ENCODE measurements at places on chromosomes 12 and 14. TPM values are rescaled to one million over a fixed set of nuclear protein-coding genes. Genes with fewer than 3 reads are reported as not detected.

The PRR4 gene
- 6.1 TPM for total RNA-seq

DNA sequence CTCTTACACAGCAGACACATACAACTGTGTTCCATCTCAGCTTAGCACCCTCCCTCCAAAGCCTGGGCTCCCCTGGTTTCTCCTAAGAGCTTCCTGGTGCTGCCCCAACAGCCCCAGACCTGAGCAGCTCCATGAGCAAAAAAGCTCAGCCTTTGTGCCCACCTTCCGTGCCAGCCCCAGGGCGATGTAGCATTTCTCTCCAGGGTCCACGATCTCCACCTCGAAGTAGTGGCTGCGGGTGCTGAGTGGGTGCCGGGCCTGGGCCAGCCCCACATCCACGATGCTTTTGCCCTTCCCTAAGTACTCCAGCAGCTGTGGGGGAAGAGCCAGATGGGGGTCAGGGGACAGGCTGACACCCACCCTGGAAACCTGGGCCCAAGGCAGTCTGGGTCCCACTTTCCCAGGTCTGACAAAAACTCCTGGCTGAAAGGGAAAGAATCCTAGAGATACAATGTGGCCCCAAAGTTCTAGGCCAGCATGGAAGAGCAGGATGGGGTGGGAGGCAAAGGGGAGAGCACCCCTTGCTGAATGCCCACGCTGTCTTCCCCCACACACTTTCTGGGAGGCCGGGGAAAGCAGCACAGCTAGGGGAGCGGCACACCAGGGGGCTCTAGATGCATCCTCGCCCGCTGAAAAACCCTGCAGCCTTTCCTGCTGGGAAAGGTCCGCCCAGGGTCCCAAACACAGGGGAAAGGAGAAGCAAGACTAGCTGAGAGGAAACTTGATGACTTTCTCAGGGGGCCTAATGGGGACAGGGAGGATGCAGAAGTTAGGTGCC is 11.0 kb downstream of the SPRYD3 start:
- no peak for DNase-seq

- no peak for DNase-seq
Measured at GRCh38 chr12:45773747-45774146, 44.2 kb downstream of the ARID2 start.

DNA sequence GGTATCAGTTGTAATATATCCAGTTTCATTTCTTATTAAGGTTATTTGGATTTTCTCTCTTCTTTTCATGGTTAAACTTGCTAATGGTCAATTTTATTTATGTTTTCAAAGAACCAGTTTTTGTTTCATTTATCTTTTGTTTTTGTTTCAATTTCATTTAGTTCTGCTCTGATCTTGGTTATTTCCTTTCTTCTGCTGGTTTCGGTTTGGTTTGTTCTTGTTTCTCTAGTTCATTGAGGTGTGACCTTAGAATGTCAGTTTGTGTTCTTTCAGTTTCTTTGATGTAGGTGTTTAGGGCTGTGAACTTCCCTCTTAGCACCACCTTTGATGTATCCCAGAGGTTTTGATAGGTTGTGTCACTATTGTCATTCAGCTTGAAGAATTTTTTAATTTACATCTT is 145.6 kb upstream of the SLCO1B1 start:
- DNase-seq, result no peak

DNA sequence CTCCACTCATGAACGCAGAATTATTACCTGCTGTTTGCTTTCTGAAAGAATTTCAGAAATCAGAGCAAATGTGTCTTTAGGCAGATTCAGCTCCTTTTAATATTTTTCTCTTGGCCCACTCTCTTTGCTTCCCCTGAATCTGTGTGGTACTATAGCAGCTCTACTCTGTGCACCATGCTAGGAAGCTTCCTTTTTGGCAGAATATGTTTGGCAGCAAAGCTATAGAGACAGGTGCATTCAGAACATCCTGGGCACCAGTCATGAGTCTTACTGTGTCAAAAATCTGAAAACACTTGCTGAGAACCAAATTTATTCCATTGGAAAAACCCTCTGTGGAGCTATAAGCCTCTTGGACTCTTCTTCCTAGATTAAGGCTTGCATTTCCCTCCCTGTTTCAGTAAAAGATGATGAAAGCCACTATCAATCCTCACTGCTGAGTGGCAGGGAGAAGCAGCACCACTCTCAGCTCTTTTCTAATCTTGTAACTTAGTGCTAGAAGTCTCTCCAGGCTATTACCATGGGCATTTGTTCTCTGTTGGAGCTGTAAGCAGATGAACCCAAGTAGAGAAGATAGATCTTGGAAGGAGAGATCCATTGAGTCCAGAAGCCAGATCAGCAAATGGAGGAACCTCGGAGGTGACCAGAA is 18.2 kb downstream of the CIPC start:
- no peak for DNase-seq

The SCARB1 gene
- 20.6 TPM for total RNA-seq

DNA sequence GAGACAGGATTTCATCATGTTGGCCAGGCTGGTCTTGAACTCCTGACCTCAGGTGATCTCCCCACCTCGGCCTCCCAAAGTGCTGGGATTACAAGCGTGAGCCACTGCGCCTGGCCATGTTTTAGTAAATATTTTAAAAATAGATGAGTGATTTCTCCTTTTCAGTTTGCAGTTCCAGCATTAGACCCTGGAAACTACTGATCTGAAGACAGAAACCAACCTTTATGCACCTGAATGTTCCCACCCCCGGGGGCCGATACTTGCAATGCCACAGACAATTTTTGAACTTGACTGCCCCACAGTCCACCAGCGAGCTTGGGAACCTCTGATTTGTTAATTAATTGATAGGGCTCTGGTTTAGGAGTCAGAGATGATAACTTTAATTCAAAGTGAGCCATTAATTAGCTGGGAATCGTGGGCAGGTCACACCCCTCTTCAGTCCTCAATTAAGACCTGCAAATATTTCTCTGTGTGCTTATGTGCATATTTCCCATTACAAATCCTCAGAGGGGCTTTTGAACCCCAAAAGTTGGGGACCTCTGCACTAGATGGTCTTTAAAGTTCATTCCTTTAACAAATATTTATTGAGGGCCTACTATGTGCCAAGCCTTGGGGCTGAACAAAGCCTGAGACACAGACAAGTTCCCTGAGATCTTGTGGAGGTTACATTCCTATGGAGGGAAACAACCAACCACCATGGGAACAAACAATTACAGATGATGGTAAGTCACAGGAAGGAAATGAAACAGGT is 4.1 kb upstream of the TMEM120B start:
- DNase-seq, result no peak

DNA sequence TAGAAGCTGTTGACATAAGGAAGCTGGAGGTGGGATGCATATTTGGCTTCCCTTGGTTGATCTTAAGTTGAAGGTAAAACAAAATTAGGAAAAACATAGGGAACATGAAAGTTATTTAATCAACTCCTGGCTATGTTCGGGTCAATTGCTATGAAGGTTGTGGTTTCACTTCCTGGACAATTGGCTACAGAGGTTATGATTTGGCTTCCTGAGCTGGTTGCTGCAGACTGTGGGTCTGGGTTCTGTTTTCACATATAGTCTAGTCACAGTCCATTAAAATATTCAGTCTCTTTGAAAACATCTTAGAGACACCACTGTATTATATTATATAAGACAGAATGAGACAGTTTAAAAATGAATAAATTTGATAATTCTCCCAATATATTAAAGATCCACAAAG is 895.2 kb upstream of the USP15 start:
- DNase-seq, result no peak
